Smooth muscle cell of the coronary artery (primary cell): ENCODE measurements at places on chromosomes 3 and 15. TPM values are rescaled to one million over a fixed set of nuclear protein-coding genes. Genes with fewer than 3 reads are reported as not detected.

TM4SF1 gene
- 76.5 and 458 TPM in 2 replicates for total RNA-seq

HIGD1A gene
- total RNA-seq: 64.6 and 146 TPM in 2 replicates

C2CD4A gene
- total RNA-seq: 0.98 TPM in 1 of 2 replicates, not detected in the other

IQCF5 gene
- total RNA-seq: not detected in 2 replicates

TMCO5A gene
- not detected in 2 replicates for total RNA-seq
